ENCODE measurements at places on chromosomes 7 and 10.

DNA sequence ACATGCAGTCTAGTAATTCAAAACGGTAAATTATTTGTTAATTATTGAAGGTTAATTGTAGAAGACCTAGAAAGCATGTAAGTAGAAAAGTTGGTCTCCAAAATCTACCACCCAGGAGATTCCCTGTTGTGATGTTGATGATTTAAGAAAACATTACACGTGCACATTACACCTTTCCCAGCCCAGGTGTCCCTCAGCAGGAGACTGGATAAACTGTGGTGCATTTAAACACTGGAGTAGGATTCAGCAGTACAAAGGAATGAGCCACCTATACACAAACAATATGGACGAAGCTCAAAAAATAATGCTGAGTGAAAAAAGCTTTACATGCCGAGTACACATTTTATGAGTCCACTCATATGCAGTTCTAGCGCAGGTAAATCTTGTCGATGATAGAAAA is 109.0 kb upstream of the STARD3NL start:
- no peak for DNase-seq

GRCh38 chr7:537911-538634 is 18.4 kb upstream of the PDGFA start:
- no peak for DNase-seq

GRCh38 chr7:17646253-17646956 is 293.9 kb downstream of the SNX13 start:
- no peak for DNase-seq

DNA sequence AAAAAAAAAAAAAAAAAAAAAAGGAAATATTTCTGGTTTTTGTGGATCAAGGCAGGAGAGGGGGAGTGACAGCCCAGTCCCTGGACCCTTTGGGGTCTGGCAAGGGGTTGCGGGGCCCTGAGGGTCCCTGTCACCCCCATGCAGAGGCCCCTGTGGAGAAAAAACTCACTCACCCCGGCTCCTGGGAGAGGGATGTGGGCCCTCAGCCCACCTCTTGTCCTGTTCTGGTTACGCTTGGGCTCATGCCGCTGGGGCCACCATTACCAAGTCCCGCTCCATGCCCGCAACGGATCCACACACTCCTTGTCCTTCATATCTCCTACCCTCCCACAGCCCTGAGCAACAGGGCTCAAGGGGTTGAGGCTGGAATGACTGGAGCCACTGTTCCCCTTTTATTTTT is 1.0 kb upstream of the TMEM184A start:
- no peak for DNase-seq

DNA sequence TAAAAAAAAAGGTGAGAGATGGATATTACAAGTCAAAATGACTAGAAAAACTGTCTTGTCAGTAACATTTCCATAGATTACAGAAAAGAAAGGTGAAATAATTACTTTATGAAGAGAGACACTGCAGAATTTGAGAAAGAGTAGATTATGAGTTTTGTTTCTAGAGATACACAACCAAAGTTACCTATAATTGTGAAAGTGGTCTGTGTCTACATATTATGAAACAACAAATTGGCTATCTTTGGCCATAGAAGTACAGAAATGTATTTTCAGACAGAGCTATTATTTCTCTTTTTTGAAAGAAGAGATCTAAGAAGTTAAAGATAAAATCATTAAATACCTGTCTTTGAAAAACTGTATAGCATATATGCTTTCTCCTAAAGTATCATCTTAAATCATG is 30.1 kb downstream of the KCND2 start:
- DNase-seq, result no peak

DNA sequence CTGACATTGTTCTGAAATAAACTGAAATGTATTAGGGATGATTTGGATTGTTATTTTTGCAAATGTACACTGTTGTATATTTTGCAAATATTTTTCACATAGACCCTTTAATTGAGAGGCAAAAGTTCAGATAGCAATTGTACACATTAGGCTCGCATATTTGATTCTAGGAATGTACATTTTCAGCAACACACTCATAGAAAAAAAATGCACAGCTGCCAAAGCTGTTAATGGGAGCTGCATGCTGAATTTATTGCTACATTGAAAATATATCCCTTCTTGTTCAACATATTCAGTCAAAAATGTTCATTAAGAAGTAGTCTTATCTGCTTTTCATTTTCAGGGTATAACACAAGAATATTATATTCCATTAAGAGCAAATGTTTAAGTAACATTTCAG is 512.9 kb downstream of the ATRNL1 start:
- DNase-seq, result no peak

DNA sequence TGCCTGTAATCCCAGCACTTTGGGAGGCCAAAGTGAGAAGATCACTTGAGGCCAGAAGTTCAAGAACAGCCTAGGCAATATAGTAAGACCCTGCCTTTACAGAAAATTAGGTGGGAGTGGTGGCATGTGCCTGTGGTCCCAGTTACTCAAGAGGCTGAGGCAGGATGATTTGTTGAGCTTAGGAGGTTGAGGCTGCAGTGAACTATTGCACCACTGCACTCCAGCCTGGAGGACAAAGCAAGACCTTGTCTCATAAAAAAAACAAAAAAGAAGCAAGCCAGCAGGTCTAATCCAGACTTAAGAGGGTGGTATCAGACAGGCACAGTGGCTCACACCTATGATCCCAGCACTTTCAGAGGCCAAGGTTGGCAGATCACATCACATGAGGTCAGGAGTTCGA is 24.5 kb upstream of the KCTD7 start:
- no peak for DNase-seq

- DNase-seq, result no peak
Measured at GRCh38 chr10:1872151-1872726, 134.9 kb upstream of the ADARB2 start.

All from glomerular endothelial cell (primary cell).